ENCODE measurements at places on chromosomes 4 and X.

DNA sequence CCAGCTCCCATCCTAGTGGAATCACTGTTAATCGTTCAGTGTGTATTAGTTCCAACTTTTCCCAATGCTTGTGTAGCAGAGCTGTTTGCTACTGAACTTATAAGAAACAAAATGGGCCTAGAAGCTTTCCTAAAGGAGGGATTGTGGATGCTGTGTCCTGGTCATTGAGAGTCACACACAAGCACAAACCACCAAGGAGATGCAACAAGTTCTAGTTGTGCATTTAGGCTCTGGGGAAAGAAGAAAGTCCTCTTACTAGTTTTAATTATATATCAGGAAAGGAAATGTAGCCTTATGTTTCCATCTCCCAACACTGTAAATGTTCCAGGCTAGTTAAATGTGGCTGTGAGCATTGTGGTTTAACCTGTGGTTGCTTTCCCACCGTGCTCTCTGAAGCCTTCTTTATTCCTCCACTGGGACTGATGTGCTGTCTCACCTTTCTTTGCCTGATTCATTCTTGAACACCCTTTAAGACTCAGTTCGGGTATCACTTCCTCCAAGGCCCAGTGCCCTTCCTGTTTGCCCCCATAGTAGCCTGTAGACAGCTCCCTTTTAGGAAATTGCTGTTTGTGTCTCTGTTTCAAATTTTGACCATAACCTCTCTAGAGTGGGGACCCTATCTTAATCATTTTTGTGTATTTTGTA is 34.3 kb downstream of the ATP10D start:
- DNase-seq, result no peak

DNA sequence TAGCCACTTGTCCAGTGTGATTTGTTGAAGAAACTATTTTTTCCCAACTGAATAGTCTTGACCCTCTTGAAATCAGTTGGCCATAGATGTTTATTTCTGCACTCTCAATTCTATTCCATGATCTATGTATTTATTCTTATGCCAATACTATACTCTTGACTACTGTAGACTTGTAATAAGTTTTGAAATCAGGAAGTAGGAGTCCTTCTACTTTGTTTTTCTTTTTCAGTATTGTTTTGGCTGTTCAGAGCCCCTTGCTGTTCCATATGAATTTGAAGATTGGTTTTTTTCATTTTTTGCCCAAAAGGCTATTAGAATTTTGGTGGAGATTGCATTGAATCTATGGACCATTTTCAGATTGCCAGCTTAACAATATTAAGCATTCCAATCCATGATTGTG is 10.2 kb downstream of the SAP30 start:
- no peak for DNase-seq

DNA sequence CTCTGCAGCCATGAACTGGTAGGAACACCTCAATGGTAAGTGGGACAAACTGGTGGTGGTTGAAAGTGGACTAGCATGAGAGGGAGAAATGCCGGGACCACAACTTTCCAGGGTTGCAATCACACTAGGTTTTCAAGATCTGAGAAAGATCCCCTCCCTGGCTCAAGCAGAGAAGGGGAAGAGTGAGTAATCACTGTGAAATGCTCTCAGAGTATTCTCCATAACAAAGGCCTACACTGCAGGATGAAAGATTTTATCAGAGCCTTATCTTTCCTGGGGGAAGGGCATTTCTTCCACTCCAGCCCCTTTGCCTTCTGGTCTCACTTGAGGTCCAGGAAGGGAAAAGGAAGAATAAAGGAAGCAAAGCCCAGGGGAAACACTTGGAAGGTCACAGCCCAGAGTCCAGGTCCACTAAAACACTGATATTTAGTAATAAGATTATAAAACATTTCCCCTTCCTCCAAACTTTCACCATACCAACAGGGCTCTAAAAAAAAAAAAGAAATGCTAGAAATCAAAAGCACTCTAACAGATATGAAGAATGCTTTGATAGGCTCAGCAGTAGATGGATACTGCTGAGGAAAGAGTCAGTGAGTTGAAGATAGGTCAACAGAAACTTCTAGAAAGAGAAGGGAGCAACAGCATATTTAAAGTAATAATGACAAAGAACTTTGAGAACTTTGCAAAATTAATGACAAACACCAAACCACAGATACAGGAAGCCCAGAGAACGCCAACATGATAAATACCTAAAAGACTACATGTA is 95.9 kb downstream of the WDFY3 start:
- no peak for DNase-seq

DNA sequence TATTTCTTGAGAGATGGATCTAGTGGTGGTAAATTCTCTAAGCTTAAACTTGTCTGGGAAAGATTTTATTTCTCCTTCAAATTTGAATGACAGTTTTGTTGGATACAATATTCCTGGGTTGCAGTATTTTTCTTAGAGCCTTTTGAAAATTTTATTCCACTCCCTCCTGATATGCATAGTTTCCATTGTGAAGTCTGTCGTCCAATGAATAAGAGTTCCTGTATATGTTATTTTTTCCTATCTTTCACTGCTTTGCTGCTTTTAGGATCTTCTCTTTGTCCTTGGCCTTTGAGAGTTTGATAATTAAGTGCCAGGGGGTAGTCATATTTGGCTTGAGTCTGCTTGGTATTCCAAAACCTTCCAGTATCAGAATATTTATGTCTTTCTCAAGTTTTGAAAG is 1156.4 kb upstream of the AGA start:
- DNase-seq, result no peak

DNA sequence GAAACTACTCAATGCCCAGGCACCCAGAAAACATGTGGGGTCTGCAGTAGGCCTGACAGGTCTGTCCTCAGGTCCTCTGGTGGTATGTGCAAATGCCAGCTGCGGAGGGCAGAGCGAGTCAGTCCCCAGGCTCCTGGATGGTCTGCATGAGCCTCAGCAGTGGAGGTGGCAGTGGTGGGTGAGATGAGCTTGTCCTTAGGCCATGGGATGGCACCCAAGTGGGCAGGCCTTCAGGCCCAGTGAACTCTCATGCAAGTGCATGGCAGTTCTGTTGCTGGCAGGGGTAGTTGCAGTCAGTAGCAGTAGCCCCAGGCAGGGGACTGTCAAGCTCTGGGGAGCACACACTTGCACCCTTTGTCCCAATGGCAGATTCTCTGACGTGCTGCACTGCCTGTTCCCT is 106.3 kb upstream of the ANXA10 start:
- no peak for DNase-seq

DNA sequence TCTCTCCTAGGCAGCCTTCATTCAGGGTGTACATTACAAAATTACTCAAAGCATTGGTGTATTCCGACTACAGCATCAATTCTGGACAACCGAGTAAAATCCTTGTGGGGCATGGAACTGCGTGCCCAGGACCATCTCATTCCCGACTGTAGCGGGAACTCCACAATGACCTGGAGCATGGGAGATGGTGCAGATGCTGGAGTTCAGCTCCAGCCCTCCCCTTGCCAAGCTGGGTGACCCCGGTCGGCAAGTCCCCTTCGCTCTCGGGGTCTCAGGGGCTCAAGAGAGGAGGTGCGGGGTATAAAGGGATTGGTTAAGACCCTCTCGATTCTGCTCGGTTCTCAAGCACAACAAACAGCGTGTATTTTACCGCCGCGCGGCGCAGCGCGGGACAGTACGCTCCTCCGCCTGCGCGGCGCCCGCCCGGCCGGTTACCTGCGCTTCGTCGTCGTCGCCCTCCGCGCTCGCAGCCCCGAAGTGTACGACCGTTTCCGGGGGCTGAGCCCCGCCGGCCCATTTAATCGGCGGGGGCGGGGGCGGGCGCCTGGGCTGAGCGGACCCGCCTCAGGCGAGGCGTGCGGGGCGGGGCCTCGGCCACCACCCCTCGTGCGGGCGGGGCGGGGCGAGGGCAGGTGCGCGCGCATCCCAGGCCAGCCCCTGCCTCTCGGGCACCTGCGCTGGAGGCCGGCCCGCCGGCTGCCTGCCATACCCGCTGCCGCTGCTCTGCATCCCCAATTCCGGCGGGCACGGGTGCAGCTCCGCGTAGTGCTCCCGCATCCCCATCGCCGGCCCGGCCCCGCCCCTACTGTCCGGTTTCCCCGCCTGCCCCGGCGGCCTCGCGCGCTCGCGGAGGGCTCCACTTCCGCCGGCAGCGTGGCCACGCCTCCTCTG is at the start of gene G6PD:
Gene G6PD (minus strand): TSS at position 493 of the 891 bp plus-strand sequence. CDS start 691 bp downstream, outside the sequence.
- DNase-seq, result peak; percentile 65

DNA sequence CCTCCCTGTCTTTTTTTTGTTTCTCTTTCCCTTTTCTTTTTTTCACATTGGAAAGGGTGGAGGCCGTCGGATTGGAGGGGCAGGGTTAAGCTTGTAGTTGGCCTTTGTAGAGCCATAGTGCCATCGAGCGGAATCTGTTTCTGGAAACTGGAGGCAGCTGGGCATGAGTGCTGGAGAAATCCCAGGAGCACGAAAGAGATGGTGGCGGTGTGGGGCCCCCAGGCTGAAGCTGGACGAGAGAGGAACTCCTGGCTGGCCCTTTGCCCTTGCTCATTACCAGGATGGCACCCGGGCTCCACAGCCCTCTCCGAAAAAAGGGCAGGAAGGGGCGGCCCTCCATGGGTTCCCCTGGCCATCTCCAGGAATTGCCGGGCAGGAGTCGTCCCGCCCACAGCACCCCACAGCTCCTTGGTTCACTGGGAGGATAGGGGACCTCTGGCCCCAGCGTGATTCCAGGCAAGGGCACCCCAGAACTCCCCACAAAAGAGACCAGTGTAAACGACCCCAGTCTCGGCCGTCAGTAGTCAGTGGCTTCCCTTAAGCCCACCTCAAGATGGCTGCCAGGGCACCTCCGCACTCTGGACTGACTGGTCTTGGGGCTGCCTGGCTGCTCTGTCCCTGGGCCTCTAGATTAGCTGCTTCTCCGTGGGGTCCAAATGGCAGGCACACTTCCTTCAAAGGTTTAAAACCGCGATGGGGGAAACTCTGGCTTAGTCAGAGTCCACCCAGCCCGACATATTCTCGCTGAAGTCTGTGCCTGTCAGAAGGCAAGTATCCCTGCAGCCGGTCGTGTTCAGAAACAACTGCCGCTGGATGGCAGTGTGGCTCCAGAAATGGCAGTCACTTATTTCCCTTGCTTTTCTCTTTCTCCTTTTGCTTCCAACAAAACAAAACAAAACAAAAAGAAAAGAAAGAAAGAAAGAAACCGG is 74.1 kb downstream of the NBDY start:
- DNase-seq, result peak; percentile 66

GRCh38 chr4:45550766-45551366 is 573.0 kb downstream of the GABRG1 start:
- DNase-seq, result no peak

GRCh38 chr4:92334716-92335350 is 31.1 kb downstream of the GRID2 start:
- no peak for DNase-seq

DNA sequence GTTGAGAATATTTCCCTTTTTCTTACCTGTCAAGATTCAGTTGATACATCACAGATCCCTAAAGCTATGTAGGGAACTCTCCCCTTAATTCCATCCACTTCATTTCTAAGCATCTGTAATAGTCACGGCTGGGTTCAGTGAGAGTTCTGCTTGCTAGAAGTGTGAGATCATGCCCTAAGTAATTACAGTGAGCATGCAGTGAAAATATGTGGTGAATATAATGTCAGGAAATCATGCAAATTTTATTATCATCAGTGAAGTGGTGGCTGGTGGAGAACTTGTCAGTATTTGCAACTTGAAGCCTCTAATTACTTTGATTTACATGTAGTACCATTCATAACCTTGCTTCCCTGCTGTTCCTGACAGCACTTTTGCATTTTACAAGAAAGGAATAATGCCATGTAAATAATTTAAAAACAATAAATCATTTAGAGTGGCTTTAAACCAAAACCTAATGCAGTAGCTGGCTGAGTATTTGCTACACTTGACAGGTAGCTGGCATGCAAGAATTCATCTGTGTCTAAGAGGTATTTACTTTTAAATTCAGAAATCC is 28.3 kb upstream of the CFAP299 start:
- DNase-seq, result no peak

GRCh38 chrX:24204331-24204730 is 54.8 kb downstream of the ZFX start:
- no peak for DNase-seq

GRCh38 chrX:25130619-25131018 is 114.9 kb upstream of the ARX start:
- no peak for DNase-seq

DNA sequence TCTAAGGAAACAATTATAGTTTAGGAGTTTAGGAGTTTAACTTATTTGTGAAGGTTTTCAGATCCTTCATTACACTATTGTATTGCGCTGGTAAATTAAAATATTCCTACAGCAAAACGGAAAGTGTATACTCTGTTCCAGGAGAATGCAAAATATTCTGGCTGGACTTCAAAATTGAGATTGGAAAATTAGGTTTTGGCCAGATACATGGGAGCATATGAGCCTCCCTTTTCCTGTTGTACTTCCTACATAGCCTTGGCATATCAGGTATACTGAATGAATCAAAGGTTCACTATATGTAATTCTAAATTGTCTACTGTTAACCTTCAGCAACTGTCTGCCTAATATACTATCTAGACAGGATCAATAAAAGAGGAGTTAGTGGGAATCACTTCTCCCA is 25.2 kb upstream of the GRIA2 start:
- no peak for DNase-seq

- DNase-seq, result no peak
Measured at GRCh38 chr4:13193662-13194061, 290.5 kb downstream of the RAB28 start.

GRCh38 chr4:96003951-96004740 is 164.3 kb downstream of the PDHA2 start:
- no peak for DNase-seq

DNA sequence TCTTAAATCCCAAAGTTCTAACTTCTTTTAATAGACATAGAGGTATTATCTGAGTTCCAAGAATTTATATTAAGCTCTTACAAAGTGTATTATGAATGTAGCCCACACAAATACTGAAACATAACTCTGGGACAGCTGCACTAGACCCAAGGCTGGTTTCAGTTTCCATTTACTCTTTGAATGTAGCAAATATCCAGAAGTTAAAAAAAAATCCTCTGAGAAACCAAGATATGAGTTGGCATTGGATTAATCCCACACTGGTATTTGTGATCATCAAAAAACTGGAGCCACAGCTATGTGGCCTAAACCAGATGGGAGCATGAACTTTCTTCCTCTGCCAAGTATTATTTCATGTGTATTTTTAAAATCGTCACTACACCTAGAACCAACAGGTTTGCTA is 23.6 kb upstream of the SMPX start:
- DNase-seq, result no peak

- DNase-seq, result peak; percentile 39
Measured at GRCh38 chr4:6198278-6198677, 2.1 kb downstream of the JAKMIP1 start.

DNA sequence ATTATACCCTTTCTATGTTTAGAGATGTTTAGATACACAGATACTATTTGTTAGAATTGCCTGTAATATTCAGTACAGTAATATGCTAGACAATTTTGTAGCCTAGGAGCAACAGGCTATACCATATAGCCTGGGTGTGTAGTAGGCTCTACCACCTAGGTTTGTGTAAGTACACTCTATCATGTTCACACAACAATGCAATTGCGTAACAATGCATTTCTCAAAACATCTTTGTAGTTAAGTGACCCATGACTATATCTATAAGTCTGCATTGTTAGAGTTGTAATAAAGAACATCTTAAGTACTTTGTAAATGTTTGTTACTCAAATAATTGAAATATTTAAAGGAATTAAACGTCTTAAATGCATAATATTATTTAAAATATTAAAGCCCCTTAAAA is 379.3 kb downstream of the PPP3CA start:
- no peak for DNase-seq
